T-helper 17 cell (primary cell): ENCODE measurements at places on chromosomes 1 and 21. TPM values are rescaled to one million over a fixed set of nuclear protein-coding genes. Genes with fewer than 3 reads are reported as not detected.
A peak's percentile ranks its signal among the peaks of the same experiment; 100 is the strongest.

GRCh38 chr1:92951141-92951582 is 10.1 kb downstream of the DIPK1A start:
- H3K4me3 ChIP-seq = no peak overlapping the region
- no peaks in the 10 kb centered on the region for H3K27me3 ChIP-seq
- peaks cover 36% of the 10 kb centered on the region for H3K4me1 ChIP-seq
- peaks cover 4% of the 10 kb centered on the region for H3K36me3 ChIP-seq
- no peak for DNase-seq

DNA sequence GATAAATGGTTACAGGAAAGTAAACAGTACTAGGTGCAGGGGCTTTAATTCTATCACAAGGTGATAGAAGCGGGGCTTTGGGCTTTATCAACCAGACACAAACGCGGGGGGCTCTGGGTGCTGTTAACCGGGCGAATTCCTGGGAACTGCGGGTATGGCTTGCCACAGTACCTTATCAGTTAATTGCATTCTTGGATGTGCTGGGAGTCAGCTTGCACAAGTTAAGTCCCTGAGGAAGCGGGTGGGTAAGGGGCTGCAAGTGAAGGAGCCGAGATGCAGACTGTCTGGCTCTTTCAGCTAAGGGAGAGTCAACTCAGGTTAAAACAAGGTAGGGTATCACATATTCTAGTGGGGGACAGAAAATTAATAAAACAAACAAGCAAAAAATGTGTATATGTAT is 661 bp downstream of the GBP4 start:
- peaks cover 48% of the 10 kb centered on the region for H3K4me1 ChIP-seq
- no peaks in the 10 kb centered on the region for H3K27me3 ChIP-seq
- peak overlapping the region; percentile 96 for H3K4me3 ChIP-seq
- peak overlapping the region; percentile 99 for H3K27ac ChIP-seq
- DNase-seq = no peak

GRCh38 chr1:25615563-25616094 is 962 bp upstream of the MAN1C1 start:
- DNase-seq = no peak
- peaks cover 6% of the 10 kb centered on the region for H3K27me3 ChIP-seq
- peaks cover 44% of the 10 kb centered on the region for H3K4me1 ChIP-seq
- peak overlapping the region; percentile 51 for H3K27ac ChIP-seq
- peaks cover 2% of the 10 kb centered on the region for H3K36me3 ChIP-seq

GRCh38 chr1:30008998-30009657 is 714.3 kb downstream of the MATN1 start:
- H3K36me3 ChIP-seq = no peaks in the 10 kb centered on the region
- peaks cover 6% of the 10 kb centered on the region for H3K4me1 ChIP-seq
- H3K27ac ChIP-seq = peak overlapping the region; percentile 24
- H3K4me3 ChIP-seq = no peak overlapping the region

DNA sequence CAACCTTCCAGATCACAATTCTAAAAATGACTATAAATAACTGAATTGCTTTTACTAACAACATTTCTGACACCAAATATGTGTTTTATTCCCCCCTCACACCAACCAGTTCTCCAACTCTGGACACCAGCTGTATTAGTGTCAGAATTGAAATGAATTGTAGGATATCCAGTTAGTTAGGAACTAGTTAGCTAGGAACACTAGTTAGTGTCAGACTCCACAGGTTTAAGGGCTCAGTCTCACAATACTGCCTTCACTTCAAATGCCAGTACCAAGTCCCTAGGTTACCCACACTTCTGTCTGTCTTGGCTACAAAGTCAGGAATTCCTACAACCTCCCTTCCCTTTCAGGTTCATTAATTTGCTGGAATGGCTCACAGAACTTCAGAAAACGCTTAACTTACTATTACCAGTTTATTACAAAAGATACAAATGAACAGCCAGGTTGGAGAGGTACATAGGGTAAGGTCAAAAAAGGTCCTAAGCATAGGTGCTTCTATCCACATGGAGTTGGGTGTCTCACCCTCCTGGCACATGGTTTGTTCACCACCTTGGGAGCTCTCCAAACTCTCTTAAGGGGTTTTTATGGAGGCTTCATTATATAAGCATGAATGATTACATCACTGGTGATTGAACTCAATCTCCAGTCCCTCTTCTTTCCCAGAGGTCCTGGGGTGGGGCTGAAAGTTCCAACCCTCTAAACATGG is 4.2 kb downstream of the STXBP3 start:
- DNase-seq = no peak
- H3K36me3 ChIP-seq = peaks cover 16% of the 10 kb centered on the region
- H3K4me1 ChIP-seq = peaks cover 41% of the 10 kb centered on the region
- H3K4me3 ChIP-seq = no peak overlapping the region
- H3K27ac ChIP-seq = peak overlapping the region; percentile 65
- H3K27me3 ChIP-seq = no peaks in the 10 kb centered on the region

GRCh38 chr1:208446271-208446691 is 202.1 kb upstream of the PLXNA2 start:
- no peaks in the 10 kb centered on the region for H3K36me3 ChIP-seq
- H3K4me1 ChIP-seq = no peaks in the 10 kb centered on the region
- peaks cover 14% of the 10 kb centered on the region for H3K27me3 ChIP-seq

DNA sequence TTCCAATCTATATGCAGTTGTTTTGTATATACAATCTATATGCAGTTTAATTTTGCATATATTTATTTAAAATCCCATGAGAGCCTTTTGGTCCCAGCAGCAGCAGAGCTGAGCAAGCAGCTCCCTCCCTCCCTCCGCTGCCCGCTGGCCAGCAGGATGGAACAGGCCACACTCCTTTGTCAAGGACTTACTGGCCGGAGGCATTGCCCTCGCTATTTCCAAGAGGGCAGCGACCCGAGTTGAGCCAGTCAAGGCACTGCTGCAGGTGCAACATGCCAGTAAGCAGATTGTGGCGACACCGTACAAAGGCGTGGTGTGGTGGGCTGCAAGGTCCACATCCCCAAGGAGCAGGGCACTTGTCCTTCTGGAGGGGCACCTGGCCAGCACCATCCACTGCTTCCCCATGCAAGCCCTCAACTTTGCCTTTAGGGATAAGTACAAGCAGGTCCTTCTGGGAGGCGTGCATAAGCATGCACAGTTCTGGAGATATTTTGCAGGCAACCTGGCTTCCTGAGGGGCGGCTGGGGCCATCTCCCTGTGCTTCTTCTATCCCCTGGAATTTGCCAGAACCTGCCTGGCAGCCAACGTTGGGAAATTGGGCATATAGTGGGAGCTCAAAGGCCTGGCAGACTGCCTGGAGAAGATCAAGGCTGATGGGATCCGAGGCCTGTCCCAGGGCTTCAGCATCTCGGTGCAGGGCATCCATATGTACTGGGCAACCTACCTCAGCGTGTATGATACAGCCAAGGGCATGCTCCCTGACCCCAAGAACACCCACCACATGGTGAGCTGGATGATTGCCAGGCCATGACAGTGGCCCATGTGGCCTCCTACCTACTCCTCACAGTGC is 92.2 kb downstream of the OSBPL9 start:
- no peaks in the 10 kb centered on the region for H3K36me3 ChIP-seq
- H3K27me3 ChIP-seq = no peaks in the 10 kb centered on the region
- H3K4me1 ChIP-seq = peaks cover 11% of the 10 kb centered on the region
- H3K4me3 ChIP-seq = no peak overlapping the region
- no peak for DNase-seq

- H3K27me3 ChIP-seq = no peaks in the 10 kb centered on the region
- peak overlapping the region; percentile 97 for H3K27ac ChIP-seq
Measured at GRCh38 chr1:161162052-161162451, 2.8 kb downstream of the USP21 start.

- peaks cover 16% of the 10 kb centered on the region for H3K4me1 ChIP-seq
- H3K36me3 ChIP-seq = no peaks in the 10 kb centered on the region
- no peak for DNase-seq
Measured at GRCh38 chr1:110484801-110485200, 33.9 kb downstream of the PROK1 start.

DNA sequence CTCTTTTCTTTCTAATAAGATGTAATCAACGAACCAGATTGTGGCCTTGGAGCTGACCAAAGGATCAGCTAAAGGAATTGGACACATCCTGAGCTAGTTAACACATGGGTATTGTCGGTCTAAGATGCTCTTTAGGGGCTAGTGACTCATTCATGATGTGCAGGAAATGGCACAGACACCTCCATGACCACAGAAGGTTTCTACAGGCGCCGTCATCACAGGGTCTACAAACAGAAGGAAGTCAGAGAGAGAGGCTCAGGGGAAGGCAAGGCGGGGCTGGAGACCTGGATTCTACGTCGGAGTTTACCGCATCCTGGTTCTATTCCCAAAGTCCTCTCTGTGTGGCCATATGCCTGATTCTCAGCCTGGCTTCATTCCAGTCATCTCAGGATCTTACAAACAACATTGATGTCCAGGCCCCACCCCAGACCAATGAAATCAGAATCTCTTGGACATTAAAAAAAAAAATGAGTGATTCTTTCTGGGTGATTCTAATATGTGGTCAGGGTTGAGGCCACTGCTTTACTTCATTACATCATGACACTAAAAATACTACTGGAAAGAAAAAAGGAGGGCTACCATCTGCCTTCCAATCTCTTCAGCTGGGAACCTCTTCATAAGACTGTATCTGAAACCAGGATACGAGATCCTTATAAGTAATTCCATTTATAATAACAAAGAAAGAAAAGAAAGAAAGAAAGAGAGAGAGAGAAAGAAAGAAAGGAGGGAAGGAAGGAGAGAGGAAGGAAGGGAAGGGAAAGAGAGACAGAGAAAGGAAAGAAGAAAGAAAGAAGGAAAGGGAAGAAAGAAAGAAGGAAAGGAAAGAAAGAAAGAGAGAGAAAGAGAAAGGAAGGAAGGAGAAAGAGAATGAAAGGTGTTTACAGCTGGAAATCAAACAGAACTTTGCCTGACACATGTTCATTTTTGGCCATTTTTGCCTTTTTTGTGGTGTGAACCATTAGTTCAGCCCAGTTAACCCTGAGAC is 11.6 kb upstream of the KCNJ15 start:
- peak; percentile 17 for DNase-seq
- H3K36me3 ChIP-seq = no peaks in the 10 kb centered on the region
- peaks cover 16% of the 10 kb centered on the region for H3K27me3 ChIP-seq

GRCh38 chr1:230745071-230745470 is 2.1 kb upstream of the CAPN9 start:
- peaks cover 4% of the 10 kb centered on the region for H3K4me1 ChIP-seq
- H3K36me3 ChIP-seq = peaks cover 2% of the 10 kb centered on the region
- no peak overlapping the region for H3K27ac ChIP-seq
- no peak overlapping the region for H3K4me3 ChIP-seq
- DNase-seq = no peak

GRCh38 chr1:50591598-50591997 is 168.4 kb upstream of the DMRTA2 start:
- no peak overlapping the region for H3K4me3 ChIP-seq
- no peak for DNase-seq
- no peaks in the 10 kb centered on the region for H3K27me3 ChIP-seq
- peaks cover 8% of the 10 kb centered on the region for H3K36me3 ChIP-seq
- H3K27ac ChIP-seq = no peak overlapping the region
- H3K4me1 ChIP-seq = peaks cover 3% of the 10 kb centered on the region

- H3K4me3 ChIP-seq = peak overlapping the region; percentile 81
- H3K36me3 ChIP-seq = no peaks in the 10 kb centered on the region
- no peak for DNase-seq
- peaks cover 76% of the 10 kb centered on the region for H3K4me1 ChIP-seq
Measured at GRCh38 chr21:45080639-45081414, 6.4 kb downstream of the ADARB1 start.

GRCh38 chr1:63189677-63190076 is 132.7 kb upstream of the FOXD3 start:
- H3K36me3 ChIP-seq = no peaks in the 10 kb centered on the region
- H3K4me3 ChIP-seq = no peak overlapping the region
- peaks cover 5% of the 10 kb centered on the region for H3K27me3 ChIP-seq
- no peaks in the 10 kb centered on the region for H3K4me1 ChIP-seq
- no peak overlapping the region for H3K27ac ChIP-seq
- DNase-seq = no peak

CYP4A11 gene
- total RNA-seq = not detected

METTL25B gene
- total RNA-seq = 21.6 TPM

ASH1L gene
- total RNA-seq = 75.5 TPM

TSACC gene
- total RNA-seq = 0.40 TPM

TUT4 gene
- 125 TPM for total RNA-seq

IER5 gene
- 123 TPM for total RNA-seq

C1orf141 gene
- not detected for total RNA-seq

ADORA3 gene
- not detected for total RNA-seq

TNFRSF18 gene
- 47.9 TPM for total RNA-seq

TMPRSS15 gene
- not detected for total RNA-seq

KIAA1614 gene
- total RNA-seq = 0.08 TPM
